ENCODE measurements at places on chromosomes 12 and 14.

DNA sequence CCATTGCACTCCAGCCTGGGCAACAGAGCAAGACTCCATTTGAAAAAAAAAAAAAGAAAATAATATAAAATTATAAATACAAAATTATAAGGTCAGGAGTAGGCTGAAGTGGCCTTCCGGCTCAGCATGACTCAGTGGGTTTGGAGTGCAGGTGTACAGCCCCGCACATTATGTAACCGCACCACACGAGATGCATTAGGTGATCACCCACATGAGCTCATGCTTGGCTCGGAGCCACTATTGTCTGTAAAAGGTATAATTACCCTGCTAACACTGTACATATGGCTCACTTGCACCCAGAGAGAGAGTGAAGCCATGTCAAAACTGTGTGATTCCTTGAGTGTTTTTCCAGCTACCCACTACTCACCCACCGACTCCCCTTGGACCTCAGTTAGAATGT, 557.0 kb downstream of the SLC6A15 start:
- DNase-seq, result no peak

- peak; percentile 46 for DNase-seq
Measured at GRCh38 chr14:24013654-24014514, 25.2 kb downstream of the DHRS4L2 start.

DNA sequence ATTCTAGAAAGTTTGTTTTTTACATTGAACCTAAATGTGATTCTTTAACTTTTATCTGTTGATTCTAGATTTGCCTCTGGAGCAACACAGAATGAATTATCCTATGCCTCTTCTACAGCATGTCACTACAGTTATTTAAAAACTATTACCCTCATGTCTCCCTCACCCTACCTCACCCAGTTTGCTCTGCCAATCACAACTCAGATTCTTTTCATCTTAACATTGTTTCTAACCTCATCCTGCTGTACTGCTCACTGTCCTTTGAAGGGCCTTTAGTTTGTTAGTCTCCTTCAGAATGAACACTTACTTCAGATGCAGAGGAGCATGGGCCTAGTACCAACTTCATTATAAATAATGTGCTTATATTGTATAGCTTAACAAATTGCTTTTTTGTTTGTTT, 21.5 kb downstream of the YLPM1 start:
- DNase-seq, result no peak

- no peak for DNase-seq
Measured at GRCh38 chr14:48598458-48598857, 923.1 kb upstream of the MDGA2 start.

- no peak for DNase-seq
Measured at GRCh38 chr12:68446901-68447796, 115.0 kb upstream of the MDM1 start.

DNA sequence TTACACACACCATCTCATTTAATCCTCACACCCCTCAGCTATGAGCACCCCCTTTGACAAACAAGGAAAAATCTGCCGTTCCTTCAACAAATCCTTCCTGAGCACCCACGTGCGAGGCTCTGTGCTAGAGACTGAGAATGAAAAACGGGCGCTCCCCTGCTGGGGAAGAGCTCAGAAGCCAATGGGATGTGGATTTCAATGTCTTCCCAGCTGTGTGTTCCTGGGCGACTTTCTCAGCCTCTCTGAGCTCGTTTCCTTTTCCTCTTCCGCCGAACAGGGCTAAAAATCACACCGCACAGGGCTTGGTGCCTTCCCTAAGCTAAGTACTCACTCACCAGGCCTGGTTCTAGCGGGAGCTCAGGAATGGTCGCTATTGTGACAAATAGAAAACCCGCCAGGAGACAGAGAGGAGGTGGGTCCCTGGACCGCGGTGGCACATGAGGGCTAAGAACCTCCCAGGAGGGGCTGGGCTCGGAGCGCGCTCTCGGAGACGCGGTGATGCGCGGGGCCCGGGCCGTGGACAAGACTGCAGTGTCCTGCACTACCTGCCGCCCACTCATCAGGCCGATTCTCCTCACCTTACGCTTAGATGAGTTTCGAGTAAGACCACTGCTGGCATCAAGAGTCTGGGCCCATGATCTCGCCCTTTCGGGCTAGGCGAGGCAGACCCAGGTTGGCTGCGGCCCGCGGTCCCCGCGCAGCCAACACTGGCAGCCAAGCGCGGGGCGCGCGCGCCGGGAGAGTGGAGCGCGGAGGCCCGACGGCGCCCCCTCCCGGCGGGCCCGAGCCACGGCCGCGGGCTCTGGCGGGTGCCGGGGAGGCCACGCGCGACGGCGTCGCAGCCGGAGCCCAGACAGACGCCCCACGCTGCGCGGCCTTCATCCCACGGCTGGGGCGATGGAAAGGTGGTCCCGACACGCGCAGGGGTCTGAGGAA, 17.0 kb downstream of the ZDHHC22 start:
- DNase-seq, result no peak

DNA sequence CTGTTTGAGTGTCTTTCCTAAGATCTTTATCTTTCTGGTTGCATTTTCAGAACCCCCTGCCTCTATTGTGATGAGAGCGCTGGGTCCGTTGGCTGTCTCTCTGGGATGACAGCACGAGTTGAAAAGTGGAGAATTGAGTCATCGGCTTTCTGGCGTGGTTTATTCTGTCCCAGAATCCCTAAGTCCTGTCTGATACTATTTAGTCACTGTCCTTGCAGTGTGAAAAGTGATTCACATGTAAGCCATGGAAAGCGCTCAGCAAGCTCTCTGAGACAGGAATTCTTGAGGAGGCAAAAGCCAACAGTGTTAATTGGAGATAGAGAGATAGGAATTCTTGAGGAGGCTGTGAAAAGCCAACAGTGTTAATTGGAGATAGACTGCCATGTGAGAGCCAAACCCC, 121.7 kb downstream of the CHST11 start:
- DNase-seq, result peak; percentile 65

DNA sequence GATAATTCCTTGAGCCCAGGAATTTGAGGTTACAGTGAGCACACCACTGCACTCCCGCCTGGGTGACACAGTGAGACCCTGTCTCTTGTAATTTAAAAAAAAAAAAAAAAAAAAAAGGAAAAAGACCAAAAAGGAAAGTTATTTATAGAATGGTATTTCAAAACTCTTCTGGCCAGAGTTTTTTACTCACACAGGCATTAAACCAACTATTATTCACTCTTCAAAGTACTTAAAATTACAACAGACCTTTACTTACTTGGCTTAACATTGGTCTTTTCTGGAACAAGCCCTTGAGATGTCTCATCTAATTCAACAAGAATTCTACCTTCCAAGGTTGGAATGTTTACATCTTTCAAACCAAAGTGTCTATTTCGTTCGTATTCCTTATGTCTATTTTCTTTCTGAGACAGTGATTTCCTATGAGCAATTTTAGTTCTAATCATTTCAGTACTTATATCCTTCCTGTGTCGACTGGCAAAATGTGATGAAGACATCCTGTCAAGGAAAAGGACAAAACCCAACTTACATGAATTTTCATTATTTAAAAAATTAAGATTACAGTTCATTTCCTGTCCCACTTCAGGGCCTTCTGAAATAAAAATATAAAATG, 2.6 kb downstream of the DLGAP5 start:
- no peak for DNase-seq
